ENCODE measurements at places on chromosomes 1 and 21. TPM values are rescaled to one million over a fixed set of nuclear protein-coding genes. Genes with fewer than 3 reads are reported as not detected.

The USP24 gene
- 43.6 TPM for polyA plus RNA-seq

The AKNAD1 gene
- not detected for polyA plus RNA-seq

The NPL gene
- 10.8 TPM for polyA plus RNA-seq

The SAMD13 gene
- polyA plus RNA-seq = 5.6 TPM

The ACTL8 gene
- not detected for polyA plus RNA-seq

The CELA3A gene
- polyA plus RNA-seq = not detected

The CD48 gene
- 2.0 TPM for polyA plus RNA-seq

The KRTAP7-1 gene
- not detected for polyA plus RNA-seq

The NBPF8 gene
- polyA plus RNA-seq = 15.4 TPM

The TCEA3 gene
- polyA plus RNA-seq = 48.9 TPM

The FAM78B gene
- 1.2 TPM for polyA plus RNA-seq

The TGFB2 gene
- 20.6 TPM for polyA plus RNA-seq

The HES3 gene
- not detected for polyA plus RNA-seq

The PLCH2 gene
- 0.38 TPM for polyA plus RNA-seq

The ANKRD65 gene
- 1.6 TPM for polyA plus RNA-seq

The AADACL3 gene
- polyA plus RNA-seq = not detected

The NOTCH2 gene
- polyA plus RNA-seq = 148 TPM

The RHD gene
- polyA plus RNA-seq = 3.8 TPM

- no peak for DNase-seq
These were observed 5.9 kb upstream of the SIPA1L2 start for GRCh38 chr1:232635778-232636356.

DNA sequence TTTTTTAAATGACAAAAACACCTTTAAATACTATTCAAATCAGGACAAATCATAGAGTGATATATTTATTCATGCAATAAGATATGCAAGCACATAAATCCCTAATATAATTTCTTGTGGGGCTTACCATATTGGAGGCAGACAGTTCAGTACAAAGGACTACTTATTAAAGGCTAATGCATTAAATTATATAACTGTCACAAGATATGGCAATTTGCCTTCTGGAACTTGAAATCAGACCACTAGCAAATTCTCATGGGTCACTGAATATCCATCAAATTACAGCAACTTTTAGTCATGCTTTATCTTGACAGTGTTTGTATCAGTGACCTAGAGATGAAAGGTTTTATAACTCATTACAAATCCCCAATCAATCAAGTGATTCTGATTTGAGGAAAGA is 54.1 kb upstream of the NCAM2 start:
- DNase-seq = no peak

- no peak for DNase-seq
These were observed 34.6 kb downstream of the TMEM63A start for GRCh38 chr1:225847610-225848009.

- DNase-seq = no peak
These were observed 34.4 kb downstream of the GLUL start for GRCh38 chr1:182357171-182357570.

GRCh38 chr1:116538544-116538943 is 32.3 kb downstream of the CD58 start:
- no peak for DNase-seq

DNA sequence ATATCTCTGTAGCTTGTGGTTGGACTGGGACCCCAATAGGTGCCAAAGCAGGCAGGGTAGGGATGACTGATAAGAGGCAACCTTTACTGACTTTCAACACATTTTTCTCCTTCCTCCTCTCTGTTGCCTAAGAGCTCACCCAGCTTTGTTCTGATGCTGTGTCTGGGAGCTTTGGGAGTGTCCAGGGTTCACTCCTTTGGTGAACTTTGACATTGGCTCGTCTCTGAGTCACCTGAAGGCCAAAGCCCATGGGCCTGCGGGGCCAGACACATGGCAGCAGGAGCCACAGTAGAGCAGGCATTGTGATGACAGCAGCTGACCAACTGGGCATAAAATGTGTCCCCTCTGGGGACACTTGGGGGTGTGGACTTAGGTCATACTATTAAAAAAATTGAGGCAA is 99.5 kb upstream of the ZNF644 start:
- DNase-seq = no peak

DNA sequence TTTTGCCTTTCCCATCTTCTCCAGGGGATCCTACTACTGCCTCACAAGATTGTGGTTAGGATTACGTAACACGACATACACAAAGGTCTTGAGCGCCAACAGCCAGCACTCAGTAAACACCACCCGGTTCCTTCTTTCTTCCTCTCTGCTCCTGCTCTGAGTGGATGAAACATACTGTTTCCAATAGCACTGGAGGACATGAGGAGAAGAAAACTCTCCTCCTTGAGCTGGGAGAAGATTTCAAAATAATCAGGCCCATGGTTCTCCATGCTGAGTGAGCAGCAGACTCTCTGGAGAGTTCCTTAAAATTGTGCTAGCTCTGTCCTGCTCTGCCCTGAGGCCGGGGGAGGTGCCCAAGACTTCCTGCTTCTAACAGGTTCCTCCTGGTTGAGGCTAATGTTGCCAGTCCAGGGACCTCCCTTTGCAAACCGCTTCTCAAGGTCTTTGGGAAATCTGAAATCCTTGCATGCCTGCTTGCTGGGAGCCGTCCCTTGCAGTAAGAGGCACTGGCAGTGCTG is 29.4 kb upstream of the MX1 start:
- peak; percentile 17 for DNase-seq

GRCh38 chr1:117061986-117062415 is 1.9 kb downstream of the TTF2 start:
- no peak for DNase-seq

DNA sequence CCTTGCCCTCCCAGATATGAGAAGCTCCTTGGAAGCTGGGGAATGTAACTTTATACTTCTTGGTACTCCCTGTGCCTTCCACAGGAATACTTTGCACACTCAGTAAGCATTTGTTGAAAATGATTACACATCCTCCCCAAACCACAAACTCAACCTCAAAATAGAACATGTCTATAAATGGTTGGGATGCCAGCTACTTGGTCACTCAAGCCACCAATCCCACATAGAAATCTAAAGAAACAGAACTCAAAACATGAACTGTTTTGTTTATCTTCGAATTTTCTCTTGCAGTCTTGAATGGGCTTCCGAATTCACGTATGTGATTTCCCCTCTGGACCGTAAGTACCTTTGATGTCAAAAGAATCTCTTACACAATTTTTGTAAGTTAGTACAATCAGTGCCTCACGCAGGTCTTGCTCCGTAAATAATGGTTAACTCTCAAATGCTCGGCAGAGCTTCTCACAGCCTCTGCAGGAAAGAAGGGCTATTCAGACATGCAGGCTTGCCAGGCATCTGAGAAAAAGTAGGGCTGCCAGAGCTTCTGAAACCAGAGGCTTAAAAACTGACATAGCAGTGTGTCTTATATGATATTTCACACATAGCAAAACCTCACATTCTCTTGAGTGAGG is 26.9 kb downstream of the SORT1 start:
- DNase-seq = no peak

DNA sequence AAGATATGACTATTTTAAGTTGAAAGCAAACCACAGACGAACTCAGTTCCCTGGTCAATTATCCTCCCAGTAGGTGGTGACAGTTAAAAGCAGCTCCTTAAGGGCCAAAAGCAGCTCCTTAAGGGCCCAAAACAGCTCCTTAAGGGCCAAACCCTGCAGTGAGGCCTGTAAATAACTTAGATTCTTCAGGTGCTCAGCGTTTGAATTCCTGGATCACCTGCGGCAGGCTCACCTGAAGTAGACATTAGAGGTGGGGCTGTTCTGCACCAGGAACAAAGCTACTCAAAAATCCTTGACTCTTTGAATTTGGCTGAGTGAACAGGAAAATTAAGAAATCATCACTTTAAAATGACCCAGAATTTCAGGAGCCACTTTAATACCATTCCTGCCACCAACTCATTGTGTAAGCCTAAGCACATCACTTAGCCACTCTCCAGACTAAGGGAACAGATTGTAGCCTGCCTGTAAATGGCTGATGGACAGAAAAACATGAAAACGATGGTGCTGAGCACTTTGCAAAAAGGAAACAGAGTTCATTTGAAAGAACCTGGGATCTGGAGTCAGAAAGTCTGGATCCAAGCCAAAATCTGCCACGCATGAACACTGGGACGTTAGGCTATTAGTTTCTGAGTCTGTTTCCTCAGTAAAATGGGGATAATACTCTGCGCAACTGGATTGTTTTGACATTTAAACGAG is 126.9 kb downstream of the LRIG2 start:
- DNase-seq = no peak

DNA sequence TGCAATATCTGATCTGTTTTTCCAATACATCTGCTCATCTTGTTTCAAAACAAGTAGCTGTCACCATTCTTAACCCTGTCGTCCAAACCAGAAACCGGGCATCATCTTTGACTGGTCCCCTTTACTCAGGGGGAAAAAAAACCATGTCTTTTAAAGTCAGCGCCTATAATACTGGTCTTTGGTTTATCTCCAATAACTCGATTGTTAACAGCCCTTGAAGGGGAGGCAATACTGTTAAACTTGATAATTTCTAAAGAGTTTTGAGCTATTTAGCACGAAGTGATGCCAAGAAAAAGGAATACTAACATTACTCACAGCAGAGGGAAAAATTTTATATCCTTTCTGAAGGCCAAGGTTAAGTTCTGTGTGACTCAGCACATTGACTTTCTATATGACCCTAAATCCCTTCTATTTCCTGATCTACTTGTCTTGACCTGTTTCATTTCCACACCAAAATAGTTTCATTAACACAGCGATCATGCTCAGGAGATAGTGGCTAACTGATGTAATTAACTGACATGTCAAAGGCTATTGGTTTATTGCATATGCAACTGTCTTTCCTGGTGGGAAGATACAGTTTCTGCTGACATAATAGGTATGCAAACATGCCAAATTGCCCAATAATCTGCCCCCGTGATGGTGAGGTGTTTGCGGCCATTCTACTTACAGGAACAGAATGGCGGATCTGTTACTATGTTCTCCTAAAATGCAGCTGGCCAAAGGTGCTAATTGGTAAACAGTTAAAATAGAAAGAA is 59.1 kb downstream of the NFIA start:
- no peak for DNase-seq

DNA sequence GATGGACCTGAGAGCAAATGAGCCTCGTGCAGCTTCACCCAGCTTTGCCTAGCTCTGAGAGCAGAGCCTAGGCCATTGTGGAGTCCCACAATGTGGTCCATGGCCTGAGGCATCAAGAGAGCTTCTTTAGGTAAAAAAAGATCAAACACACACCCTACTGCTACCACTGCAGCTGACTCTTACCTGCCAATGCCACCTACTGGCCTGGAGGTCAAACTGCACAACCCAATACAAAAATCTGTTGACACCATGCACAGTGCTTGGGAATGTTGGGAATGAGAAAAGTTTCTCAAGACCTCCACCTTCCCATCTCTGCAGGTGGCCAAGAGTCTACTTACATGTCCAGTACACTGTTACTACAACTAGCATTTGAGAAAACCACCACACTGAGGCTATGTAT is 60.6 kb downstream of the UCHL5 start:
- no peak for DNase-seq

- DNase-seq = no peak
These were observed at the start of gene TTC34 for GRCh38 chr1:2801535-2802291. Gene TTC34, minus strand, starts transcription at chr1:2801693. Its CDS starts 866 bp downstream, at chr1:2800827.

GRCh38 chr1:29736582-29737188 is 500.4 kb downstream of the PTPRU start:
- peak; percentile 63 for DNase-seq

GRCh38 chr1:213623064-213623581 is 364.6 kb upstream of the PROX1 start:
- no peak for DNase-seq

DNA sequence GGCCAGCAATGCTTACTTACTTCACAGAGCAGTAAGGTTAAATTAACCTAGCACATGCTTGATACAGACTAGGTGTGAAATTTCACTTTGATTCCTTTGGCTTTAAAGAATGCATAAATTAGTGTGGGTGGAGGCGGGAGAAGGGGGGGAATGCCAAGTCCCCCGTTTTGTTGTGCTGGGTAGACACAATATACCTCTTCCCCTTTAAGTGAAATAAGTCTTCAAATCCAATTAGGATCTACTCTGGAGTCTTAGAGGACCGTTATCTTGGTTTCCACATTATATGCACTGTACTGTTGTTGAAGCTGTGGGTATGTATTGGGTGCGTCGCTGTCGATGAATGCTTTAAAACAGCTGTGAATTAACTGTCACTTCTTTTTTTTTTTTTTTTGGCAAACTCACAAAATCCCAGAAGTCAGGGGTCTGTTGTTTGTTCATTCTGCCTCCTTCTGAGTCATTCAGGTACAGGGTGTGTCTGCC is 1.6 kb upstream of the S1PR1 start:
- DNase-seq = no peak

- DNase-seq = no peak
These were observed 510.9 kb upstream of the DAB1 start for GRCh38 chr1:57934745-57935144.

GRCh38 chr21:46005481-46005881 is 23.9 kb downstream of the COL6A1 start:
- DNase-seq = no peak

DNA sequence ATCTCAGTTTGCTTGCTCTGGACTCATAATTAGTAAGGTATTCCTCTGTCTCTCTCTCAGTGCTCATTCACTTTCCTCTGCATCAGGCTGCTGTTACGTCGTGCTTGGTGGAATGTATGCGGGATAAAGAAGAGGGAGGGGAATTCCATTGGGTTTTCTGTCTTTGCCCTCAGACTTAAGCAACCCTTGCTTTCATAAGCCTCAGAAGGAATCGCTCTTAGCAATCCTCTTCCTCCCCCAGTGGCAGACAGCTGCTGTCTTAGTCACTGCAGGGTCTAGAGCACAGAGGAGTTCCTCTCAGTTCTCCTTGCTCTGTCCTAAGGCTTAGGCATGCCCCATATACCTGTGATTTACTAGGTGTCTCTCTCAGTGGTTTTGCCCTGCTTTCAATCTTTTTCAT is 19.1 kb upstream of the NTMT2 start:
- DNase-seq = peak; percentile 14

- DNase-seq = no peak
These were observed 9.6 kb downstream of the NES start for GRCh38 chr1:156667610-156667967.

GRCh38 chr1:199041173-199041914 is 402.5 kb downstream of the PTPRC start:
- DNase-seq = no peak

- DNase-seq = no peak
These were observed 300.0 kb downstream of the RRAGC start for GRCh38 chr1:38559446-38560165.

GRCh38 chr1:21447311-21447710 is 7.4 kb downstream of the NBPF3 start:
- DNase-seq = no peak

GRCh38 chr1:147218606-147219005 is 6.5 kb downstream of the FMO5 start:
- DNase-seq = no peak

DNA sequence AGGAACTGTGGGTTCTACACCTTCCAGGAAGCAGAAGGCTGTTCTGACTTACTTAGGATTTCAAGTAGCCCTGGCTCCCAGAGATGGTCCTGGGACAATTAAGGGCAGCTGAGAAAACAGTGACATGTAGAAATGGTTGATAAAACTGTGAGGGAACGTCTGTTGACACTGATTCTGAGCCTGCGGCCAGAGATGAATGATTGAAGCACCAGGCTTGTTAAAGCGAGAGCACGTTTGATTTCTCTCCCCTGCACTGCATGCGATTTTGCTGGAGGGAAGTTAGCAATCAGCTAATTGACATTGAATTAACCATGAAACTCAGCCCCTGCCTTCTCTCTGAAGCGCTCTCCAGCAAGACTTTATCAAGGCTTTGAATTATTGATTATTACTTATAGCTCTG is 29.9 kb upstream of the POU3F1 start:
- no peak for DNase-seq

Measured in left renal pelvis (tissue), 4 donors.